ENCODE measurements at places on chromosomes 16 and 17.

GRCh38 chr16:48076455-48077012, 79.3 kb downstream of the ABCC12 start:
- no peak for DNase-seq

DNA sequence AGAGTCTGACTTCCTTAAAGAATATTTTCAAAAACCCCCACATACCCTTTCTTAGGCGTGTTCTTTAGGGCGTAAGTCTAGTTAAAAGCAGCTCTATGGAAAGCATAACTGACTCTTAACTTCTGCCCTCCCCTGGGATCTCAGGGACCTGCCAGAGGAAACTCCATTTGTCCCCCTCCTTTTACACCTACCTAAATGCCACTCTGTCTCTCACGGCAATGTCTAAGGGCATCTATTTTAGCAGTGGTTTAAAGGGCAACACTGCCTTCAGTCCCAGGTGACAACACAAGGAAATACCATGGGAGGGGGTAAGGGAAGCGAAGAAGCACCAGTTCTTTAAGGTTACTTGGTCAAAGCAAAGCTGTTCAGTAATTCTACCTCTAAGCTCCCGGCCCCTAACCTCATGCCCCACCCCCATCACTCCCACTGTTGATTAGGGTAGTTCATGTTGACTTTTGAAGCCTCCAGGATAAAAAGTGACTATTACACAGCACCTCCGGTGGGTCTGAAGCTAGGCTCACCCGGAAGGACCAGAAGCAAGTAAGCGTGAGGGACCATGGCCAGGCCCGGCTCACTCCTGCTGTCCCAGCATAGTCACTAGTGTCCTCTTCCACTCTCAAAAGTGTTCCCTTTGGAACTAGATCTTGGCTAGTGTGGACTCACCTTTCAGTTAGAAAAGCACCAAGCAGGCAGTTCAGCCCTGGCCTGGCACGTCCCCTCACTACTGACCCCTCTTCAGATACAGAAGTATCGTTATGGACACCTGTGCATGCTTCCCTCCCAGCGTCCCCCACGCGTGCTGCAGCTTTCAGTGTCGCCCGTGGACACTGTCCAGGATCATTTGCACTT, 47.1 kb downstream of the CYTH1 start:
- DNase-seq, result no peak

DNA sequence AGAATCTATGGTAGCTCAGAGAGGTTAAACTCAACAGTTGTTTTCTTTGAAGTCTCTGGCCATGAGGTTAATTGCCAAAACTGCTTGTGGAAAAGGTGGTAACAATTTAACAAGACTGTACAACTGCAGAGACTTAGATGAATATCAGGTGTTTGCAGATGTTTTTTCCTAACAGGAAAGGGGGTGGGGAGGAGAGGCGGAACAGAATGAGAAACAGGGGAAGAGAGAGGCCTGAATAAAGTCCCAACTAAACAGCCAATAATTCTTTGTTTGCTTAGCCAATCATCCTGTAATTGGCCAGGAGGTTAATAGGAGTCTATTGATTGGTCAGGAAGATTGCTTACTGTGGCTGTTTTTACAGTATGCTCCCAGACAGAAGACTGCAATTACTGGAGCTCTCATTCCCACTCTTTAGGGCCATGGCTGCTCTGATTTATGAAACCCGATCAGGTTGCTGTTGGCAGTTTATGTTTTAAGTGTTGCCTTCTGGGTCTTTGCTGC, 249.7 kb upstream of the TBX2 start:
- DNase-seq, result peak; percentile 18

- no peak for DNase-seq
Measured at GRCh38 chr17:62064029-62064790, 868 bp downstream of the MED13 start.

- no peak for DNase-seq
Measured at GRCh38 chr17:42358434-42358833, 29.8 kb downstream of the STAT3 start.

GRCh38 chr17:16997514-16998429, 25.9 kb upstream of the TNFRSF13B start:
- no peak for DNase-seq

DNA sequence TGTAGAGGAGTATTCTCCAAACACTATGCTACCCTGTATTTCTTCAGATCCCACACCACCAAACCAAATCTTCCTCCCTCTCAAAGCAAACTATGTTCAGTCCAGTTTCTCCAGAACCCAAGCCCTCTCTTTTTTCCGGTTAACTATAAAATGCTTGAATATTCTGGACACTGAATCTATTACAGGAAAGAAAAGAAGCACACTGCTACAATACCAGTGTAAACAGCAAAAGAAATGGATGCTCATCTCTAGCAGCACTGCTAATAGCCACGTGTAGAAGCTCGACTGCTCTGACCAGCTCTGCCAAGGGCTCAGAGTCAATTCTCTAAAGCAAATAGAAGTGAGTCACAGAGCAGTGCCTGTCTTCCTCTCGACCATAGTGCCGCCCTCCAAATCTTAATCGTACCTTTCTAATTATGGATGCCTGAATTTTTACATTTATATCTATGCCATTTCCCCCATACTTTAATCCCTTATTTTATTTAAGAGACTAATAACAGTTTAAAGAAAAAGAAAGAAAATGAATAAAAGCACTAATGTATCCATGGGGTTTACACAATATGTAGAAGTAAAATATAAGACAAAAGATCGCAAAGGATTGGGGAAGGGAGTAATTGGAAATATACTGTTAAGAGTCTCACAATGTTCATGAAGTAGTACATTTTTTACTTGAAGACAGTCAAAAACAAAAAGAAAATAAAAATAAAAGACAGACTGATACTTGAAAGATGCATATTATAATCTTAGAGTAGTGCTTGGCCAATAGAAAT, 154.5 kb downstream of the PARN start:
- no peak for DNase-seq

Data from NCI-H1105 (cell line).